Midbrain (tissue), 1 donor: ENCODE measurements at places on chromosomes 3 and 15.

DNA sequence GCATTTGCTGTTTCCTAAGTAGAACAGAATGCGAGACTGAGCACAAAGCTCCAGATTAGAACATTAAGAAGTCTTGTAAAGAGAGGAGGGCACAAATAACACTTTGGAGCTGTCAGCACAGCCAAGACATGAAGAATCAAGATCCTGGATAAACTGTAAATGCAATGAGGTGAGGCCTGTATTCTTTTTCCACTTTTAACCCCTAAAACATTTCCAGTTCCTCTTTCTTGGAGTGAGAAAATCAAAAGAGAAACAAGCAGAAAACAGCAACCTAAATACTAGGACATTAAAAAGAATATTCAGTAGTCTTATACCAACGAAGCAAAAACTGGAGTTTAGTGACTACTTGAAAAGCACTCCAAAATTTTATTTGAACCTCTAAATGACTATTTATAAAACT lies 204.3 kb downstream of the ZBTB20 start:
- no peak for DNase-seq

DNA sequence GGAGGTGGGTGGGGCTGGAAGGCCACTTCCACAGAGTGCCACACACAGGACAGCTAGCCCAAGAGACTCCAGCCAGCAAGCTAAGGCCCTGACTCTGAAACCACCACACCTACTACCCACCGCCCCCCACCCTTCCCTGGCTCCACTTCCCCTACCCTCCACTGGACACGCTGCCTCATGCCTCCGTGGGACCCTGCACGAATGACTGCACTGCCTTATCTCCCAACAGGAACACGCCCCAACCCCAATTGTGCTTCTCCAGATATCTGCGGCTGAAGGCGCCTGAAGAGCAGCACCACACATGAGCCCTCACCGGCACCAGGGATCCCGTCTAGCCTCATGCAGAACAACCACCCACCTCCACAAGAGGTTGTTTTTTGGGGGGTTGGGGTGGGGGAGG lies 2.7 kb downstream of the LINGO1 start:
- no peak for DNase-seq

GRCh38 chr3:71062037-71062932 lies 521.2 kb downstream of the FOXP1 start:
- no peak for DNase-seq

GRCh38 chr15:98667521-98668179 lies 19.3 kb downstream of the IGF1R start:
- no peak for DNase-seq

DNA sequence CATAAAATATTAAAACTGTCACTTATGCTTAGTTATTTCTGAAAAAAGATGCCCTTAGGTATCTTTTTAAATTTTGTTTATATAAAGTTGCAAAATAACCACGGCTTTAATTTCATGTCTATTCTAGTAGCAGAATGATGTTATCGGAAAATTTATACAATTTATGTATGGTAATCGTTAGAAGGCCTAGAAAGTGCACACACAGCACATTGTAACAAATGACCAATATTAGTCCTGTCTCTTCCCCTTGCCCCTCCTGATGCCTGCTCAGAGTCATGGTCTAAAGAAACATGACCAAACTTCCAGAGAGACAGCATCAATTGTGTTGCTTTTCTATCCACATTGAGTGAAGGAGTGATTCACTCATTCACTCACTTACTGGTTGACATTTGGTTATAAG lies 6.2 kb upstream of the LPP start:
- DNase-seq, result no peak

- no peak for DNase-seq
Observed at GRCh38 chr3:69016901-69017300, 3.4 kb upstream of the EOGT start.

- peak; percentile 74 for DNase-seq
Observed at GRCh38 chr15:40421246-40422157, 15.9 kb downstream of the IVD start.

DNA sequence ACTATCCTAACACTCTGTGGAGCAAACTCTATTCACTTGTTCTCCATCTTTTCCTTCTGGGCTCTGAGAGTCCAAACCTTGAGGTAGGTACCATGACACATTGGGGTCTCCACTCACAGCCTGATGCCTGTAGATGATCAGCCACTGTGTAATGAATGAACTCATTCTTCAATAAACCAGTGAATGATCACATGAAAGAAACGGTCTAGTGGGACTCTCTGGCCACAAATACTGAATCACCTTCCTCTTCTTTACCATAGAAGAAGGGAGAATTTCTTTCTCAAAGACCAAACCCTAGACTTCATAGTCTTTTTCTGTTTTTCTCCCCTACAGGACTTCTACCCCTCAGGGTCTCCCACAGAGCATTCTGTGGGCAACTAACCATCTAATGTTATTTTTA lies 20.5 kb upstream of the ABHD2 start:
- no peak for DNase-seq

GRCh38 chr3:159482241-159482993 lies 506.2 kb upstream of the IL12A start:
- no peak for DNase-seq
